ENCODE measurements at places on chromosomes 1 and 21.
A peak's percentile ranks its signal among the peaks of the same experiment; 100 is the strongest.

DNA sequence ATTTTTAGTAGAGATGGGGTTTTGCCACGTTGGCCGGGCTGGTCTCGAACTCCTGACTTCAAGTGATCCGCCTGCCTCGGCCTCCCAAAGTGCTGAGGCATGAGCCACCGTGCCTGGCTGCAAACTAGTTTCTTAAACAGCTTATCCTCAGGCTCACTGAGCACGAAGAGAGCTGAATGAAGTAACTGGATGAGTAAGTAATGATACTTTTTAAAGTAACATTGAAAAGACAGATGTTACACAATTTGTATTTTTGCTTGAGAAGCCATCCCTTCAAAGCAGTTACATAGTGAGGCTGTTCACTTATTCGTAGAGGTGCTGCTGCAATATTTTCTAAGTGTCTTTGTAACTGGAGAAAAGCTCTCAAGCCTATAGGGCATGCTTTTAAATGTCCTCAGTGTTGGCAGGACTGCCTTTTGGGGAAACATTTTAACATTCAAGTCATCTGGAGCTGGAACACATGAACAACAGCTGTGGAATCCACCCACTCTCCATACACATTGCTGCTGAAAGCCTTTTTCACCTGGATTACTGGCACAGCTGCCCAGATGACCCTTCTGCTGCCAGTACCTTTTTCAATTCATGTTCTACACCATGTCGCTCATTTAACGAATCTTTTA is 2.7 kb upstream of the YBX1 start:
- no peak for DNase-seq

- no peak for DNase-seq
Measured at GRCh38 chr1:22225858-22226589, 83.1 kb upstream of the WNT4 start.

- no peak for DNase-seq
Measured at GRCh38 chr1:113903501-113904292, 902 bp downstream of the AP4B1 start.

DNA sequence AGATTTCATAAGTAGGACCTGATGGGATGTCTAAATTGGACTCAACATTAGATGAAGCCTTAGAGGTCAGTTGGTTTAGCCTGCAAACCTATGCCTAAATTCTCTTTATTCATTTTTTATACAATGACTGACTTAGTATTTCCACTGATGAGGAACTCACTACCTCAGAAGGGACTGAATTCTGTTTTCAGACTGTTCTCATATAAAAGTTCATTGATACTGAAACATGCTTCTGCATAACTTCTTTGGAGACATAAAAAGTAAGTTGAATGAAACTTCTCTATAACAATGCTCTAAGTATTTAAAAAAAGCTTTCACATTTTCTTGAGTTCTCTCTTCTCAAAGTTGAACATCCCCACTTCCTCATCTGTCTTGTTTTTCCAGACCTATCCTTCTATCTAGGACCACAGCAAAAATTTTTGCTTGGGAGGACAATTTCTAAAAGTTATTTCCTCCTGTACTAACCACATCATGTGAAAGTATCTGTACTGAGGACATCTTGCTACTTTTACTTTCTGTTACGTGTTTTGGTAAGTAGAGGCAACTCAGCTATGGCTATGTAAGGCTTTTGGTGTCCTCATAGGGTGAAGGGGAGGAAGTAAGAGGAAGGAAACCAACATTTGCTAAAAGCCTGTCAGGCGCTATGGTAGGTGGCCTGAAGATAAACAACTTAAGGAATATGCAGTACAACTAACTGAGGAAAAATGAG is 64.1 kb downstream of the USP24 start:
- no peak for DNase-seq

GRCh38 chr1:221791846-221792245 is 50.0 kb upstream of the DUSP10 start:
- DNase-seq, result no peak

DNA sequence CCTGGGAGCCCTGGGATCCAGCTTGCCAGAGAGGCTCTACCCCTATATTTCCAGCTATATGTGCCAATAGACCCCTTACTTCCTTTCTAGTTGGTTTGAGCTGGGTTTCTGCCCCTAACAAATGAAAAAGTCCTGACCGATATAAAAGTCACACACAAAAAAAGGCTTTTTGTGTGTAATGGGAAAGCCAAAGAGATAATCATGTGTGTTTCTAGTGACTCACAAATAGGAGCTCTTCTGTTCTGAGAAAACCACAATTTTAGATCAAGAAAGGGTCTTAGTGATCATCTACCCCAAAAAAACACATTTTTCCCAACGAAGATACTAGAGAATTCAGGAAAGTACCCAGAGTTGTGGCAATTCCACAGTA is 23.0 kb upstream of the PLEKHA6 start:
- no peak for DNase-seq

GRCh38 chr1:203704120-203704519 is 60.9 kb upstream of the LAX1 start:
- no peak for DNase-seq

GRCh38 chr21:32733990-32734613 is 6.3 kb upstream of the SYNJ1 start:
- DNase-seq, result no peak

GRCh38 chr1:154856049-154856448 is 14.0 kb downstream of the KCNN3 start:
- no peak for DNase-seq

DNA sequence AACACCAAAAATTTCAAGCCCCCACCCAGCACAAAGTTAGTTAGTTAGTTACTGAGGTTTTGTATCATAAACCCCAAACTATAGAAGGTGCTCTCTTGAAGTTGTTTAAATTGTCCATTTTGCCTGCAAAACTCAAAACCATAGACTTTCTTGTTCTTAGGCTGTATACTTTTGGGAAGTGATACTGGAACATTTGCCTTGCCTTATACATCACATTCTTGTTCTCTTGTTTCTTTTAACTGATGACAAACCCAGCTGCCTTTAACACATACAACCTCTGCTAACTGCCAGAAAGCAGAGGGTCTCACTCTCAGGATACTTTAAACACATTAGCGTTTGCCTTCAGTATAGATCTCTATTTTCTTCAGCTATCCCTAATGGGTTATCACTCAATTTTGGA is 570.5 kb downstream of the MRPL39 start:
- no peak for DNase-seq

GRCh38 chr1:19814244-19814661 is 830 bp downstream of the RNF186 start:
- no peak for DNase-seq

GRCh38 chr1:150056407-150056806 is 11.2 kb upstream of the VPS45 start:
- no peak for DNase-seq

DNA sequence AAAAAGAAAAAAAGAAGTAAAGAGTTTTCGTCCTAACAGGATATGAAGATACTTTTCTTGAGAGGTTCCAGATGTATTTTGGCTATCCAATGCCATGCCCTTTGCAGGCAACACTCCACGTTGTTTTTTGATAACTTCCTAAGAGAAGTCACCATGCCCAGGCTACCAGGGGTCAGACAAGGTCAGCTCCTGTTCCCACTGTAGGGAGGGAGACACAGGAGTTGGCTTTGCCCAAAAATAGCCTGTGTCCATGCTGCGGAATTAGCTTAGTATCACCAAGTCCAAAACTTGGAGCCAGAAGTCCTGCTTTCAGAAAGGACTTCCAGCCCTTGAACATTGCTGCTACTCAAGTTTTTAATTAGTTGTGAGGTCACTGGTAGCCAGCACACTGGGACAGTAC is 62.1 kb upstream of the NRIP1 start:
- DNase-seq, result no peak

DNA sequence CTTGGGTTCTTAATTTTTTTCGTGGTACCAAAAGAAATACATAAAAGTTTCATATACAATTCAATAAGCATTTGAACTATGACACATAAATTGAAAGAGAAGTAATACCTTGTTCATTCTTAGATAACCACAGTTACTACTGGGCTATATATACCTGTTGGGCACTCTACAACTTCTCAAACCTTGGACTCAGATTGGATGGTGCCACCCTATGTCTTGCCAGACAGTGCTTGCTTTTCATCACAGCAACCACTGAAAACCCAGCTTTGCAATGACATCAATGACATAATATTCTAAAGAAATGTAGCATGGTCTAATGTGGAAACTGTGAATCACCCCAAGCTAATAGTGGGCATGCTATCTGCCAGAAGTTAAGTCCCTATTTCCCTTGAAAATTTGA is 62.8 kb upstream of the DPH5 start:
- DNase-seq, result no peak

DNA sequence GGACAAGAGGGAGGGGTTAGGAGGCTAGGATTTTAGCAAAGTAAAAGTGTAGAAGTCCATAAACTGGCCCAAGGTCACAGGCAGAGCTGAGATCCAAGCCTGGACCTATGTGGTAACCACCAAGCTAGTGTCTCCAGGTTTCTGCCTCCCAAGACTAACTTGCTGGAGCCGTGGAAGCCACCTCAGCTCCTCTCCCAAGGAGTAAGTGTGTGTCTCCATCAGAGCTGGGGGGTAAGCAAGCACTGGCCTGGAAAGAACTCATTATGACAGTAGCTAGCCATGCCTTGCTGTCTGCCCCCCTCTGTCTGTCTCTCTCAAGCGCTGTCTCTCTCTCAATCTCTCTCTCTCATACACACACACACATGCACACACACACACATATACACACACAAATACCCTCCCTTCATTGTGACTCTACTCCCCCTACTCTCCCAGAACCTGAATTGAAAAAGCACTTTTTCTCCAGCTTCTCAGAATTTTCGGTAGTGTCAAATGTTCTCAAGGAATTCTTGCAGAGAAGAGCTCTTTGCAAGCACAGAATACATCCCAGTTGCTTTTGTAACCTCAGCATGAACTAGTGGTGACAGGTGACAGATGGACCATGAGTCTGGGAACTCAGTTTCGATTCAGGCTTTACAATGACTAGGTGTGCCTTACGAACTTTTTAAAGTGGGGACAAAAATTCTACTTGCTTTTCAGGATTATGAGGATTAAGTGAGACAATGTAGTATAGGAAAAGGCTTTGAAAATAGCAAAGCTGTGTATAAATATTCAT is 238.0 kb upstream of the FGGY start:
- DNase-seq, result no peak

GRCh38 chr1:149906570-149907075 is 7.3 kb downstream of the BOLA1 start:
- DNase-seq, result no peak

GRCh38 chr1:209813902-209814301 is 8.0 kb upstream of the IRF6 start:
- DNase-seq, result no peak

- DNase-seq, result peak; percentile 88
Measured at GRCh38 chr21:45363921-45364467, 41.0 kb upstream of the COL18A1 start.

DNA sequence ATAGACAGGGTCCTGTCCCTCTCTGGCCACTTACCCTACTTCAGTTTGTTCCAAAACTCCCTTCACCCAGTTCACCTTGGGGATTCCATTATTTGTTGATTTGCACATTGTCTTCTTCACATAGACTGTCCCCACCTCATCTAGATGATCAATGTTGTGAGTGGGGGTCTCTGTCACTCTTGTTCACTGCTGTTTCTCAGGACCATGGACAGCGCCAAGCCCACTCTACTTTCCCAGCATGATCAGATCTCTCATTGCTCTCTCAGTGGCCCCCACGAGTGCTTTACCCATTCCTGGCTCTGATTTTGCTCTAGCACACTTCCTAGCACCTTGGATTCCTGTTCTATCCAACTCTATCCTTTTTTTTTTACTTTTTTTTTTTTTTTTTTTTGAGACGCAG is 45.4 kb upstream of the IGSF21 start:
- no peak for DNase-seq

- DNase-seq, result no peak
Measured at GRCh38 chr1:33820804-33821203, 43.1 kb upstream of the HMGB4 start.

Data from fibroblast of skin of left biceps (primary cell).